ENCODE measurements at places on chromosomes 3 and 15.
A peak's percentile ranks its signal among the peaks of the same experiment; 100 is the strongest.

DNA sequence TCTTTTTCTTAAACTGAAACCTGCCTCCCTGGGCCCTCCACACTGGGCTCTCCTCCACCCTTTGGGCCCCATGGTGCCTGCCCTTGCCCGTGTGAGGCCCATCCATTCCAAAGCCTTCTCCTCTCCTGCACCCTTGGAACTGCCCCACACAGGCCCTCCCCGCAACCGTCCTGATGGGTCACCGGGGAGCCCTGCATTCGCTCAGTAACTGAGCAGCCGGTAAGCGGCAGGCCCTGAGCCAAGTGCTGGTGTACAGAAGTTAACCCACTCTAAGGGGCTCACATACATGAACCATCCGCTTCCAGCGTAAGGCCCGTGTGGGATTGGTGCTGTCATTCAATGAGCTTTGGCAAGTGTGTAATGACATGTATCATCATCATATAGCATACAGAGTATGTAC, 5.4 kb upstream of the LRRC15 start:
- DNase-seq: no peak

- DNase-seq: peak; percentile 25
Observed at GRCh38 chr3:114221165-114221880, 16.1 kb downstream of the ZNF80 start.

GRCh38 chr3:188403404-188403803, 249.4 kb downstream of the LPP start:
- no peak for DNase-seq

DNA sequence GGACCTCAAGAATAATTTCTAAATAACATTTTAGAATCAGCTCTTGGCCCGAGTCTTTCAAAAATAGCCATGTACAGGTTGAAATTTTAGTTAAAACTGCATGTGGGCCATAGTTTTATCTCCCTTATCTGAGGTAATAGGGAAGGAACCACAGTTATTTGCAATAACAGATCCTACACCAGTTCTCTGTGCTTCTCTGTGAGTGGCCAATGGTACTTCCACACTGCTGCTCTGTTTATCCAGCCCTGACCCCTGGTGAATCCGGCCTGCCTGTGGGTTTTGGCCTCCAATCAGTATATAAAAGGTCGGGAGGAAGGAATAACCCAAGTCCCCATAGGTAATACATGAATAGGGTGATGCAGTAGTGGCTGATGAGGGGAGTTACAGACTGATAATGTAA, 48.0 kb upstream of the TNIK start:
- no peak for DNase-seq

DNA sequence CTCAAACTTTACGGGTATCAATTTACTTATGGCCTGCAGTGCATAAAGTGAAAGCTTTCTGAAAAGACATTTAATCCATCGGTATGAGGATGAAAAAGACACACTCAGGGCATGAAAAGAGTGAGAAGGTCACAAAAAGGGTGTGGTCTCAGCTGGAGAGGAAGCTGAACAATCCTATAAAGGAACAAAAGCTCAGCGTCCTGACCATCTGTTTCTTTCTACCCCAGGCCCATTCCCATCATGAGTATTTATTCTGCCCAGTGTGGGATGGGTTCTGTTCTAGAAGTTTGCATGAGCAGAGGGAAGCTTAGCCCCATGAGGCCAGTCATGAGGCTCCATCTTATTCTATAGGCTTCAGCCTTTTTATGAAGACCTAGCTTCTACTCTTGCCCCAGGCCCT, 144.6 kb downstream of the LPP start:
- DNase-seq: no peak

Measured in activated CD4-positive, alpha-beta T cell treated with anti-CD3 and anti-CD28 coated beads, Interleukin-2, amount 50 U/mL, for 1 hour (primary cell).